A172 (cell line): ENCODE measurements at places on chromosomes 7 and 10. TPM values are rescaled to one million over a fixed set of nuclear protein-coding genes. Genes with fewer than 3 reads are reported as not detected.

Gene CHAT
- not detected in 2 replicates for total RNA-seq

Gene SFMBT2
- total RNA-seq, result 0.57 and 0.96 TPM in 2 replicates

Gene FOXI2
- total RNA-seq, result not detected in 2 replicates

Gene FGFBP3
- 0.38 TPM in 2 replicates for total RNA-seq

Gene SLC25A13
- total RNA-seq, result 71.3 and 73.5 TPM in 2 replicates

Gene CCL24
- 6.0 TPM in 1 of 2 replicates, not detected in the other for total RNA-seq

Gene ZNF273
- 17.1 and 18.0 TPM in 2 replicates for total RNA-seq

- no peak for DNase-seq
These were observed 27.9 kb upstream of the R3HCC1L start for GRCh38 chr10:98106531-98106930.

GRCh38 chr7:148031019-148031418, 559.5 kb upstream of the C7orf33 start:
- no peak for DNase-seq

DNA sequence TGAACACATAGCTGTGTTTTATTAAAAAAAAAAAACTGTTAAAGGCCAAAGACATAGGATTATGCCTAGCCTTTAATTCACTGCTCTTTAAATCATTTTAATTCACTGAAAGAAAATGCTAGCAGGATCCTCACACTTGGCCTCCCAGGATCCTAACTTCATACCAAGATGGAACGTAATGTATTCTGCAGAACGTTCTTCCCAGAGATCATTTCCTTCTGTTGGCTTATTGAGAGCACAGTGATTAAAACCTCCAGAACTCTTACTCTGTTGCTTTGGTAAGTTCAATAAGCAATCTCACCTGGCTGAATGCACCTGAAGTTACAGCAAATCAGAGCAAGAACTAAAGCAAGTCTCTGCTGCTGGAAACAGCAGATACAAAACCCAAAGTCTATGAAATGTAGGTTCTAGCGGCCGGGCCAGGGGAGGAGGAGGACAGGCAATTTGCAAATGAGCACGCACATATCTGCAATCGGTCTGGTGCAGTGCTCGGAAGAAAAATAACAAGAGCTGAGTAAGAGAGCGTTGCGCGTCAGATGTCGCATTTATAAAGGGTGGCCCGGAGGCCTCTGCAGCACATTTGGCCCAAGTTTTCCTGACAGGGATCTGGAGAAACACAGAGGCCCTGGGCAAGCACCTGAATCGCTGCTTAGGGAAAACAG, 193.9 kb downstream of the FAM107B start:
- DNase-seq, result no peak

- DNase-seq, result no peak
These were observed 98.8 kb downstream of the ADK start for GRCh38 chr10:74249865-74250264.

DNA sequence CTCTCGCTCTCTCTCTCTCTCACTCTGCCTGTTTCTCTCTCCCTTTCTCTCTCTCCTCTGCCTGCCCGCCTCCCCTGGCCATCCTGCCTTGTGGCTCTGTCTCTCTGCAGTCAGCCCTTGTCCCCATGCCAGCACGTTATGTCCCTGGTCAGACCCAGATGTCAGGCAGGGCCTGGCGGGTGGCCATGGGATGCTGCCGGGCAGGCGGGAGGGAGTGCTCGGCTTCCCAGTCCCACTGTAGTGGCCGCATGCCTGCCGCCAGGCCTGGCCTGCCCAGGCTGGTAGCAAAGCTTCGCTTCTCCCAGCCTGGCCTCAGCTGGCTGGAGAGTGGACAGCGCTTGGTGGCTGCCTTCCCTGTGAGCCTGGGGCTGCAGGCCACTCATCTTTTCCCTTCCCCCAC, 121.5 kb upstream of the ZNF716 start:
- no peak for DNase-seq

DNA sequence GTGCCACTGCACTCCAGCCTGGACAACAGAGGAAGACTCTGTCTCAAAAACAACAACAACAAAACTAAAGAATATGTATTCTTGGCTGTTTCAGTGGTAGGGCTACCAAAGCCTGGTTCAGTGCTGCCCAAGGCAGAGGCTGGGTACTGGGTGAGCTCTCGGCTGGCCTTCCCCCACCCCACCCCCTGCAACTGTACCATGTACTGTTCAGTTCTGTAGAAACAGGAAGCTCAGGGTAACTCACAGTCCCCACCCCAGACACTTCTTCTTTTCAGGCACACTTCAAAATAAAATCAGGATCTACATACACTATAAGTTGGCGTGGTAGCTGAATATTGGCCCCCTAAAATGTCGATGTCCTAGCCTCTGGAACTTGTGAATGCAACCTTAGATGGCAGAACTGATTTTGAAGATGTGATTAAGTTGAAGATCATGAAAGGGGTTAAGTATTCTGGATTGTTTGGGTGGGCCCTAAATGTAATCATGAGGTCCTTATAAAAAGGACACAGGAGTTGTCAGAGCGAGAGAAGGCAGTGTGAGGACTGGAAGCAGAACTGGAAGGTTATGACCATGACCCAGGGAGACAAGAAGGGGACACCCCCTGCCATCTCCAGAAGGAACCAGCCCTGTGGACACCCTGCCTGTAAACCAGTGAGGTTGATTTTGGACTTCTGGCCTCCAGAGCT, 31.2 kb downstream of the TBXAS1 start:
- no peak for DNase-seq

GRCh38 chr7:40903872-40904271, 769.1 kb downstream of the SUGCT start:
- DNase-seq, result no peak

- DNase-seq, result no peak
These were observed 334.6 kb downstream of the PTEN start for GRCh38 chr10:88198023-88198422.

DNA sequence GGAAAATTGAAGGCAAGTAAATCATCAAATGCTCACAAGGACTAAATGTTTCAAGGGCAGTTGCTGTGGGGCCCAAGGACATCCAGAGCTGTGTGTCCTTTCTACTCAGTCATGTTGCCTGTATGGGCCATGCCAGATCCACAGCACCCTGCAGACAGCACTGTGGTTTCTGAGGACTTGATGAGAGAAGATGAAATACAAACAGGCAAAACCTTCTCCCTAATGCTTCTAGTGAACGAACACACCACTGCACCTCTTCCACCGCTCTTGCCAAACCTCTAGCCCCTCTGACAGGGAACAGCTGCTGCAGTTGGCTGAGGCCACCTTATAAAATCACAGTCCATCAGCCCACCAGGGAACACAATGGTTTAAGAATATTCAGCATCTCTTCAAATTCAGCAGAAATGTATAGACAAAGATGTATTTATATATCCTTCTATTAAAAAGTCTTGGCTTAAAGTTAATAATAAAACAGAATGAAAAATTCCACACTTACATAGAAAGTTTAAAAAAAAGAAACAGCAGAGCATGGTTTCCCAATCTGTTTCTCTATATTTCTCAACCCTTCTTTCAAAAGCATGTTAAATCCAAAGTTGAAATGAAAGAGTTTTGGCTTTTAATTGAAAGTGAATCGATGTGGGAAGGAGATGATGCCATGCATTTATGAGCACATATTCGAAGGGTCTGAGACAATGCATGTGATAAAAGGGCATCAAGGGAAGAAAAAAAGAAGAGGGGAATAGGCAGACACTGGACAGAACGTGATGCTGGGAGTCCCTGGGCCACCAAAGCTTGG, 14.0 kb downstream of the CYP3A7 start:
- no peak for DNase-seq

DNA sequence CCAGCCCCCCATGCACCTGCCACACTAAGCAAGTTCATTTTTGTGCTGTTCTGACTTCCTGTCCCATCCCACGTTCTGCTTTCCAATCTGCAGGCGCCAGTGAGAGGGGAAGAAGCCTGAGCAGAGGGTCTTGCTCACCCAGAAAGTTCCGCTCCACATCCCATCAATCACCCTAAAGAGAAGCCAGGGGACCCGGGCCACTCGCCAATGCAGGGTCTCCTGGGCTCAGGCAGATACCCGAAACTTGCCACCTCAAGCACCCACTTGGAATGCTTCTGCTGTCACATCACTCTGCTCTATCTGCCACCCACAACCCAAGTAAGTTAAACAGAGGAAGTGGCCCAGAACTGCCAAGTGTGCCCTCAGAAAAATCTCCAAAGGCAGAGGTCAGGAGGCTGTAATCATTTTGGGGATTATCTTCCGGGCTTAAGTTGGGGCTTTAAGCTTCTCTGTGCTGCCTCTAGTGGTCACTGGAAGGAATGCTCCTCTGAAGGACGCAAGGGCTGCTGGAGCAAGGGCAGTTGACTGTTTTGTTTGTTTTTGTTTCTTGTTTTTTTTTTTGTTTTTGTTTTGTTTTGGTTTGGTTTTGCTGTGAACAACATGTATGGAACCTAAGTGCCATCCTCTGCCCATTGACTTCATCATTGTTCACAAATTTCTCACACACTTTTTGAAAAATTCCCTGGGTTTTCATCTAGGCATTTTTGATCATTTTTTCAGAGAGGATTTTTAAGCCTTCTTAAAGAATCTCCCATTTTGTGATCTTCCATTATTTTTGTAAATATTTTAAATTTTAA, 25.5 kb downstream of the PRR15 start:
- DNase-seq, result peak; percentile 56

- no peak for DNase-seq
These were observed 205.6 kb upstream of the ETV1 start for GRCh38 chr7:14195079-14195478.

DNA sequence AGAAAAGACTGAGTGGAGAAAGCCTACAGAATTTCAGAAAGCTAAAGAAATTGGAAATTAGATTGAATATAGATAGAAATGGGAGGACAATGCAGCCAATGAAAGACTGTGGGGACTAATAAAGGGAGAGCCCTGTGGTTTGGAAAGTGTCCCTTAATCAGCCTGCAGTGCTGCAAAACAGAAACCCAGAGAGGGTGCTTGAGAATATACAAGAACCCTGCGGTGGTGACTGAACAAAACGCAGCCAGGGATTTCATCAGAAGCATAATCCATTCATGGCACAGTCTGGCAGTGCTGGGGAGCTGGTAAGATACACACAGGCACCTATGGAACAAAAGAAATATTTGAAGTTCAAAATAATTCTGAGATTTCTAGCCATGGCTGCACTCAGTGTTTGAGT, 19.1 kb downstream of the CEP41 start:
- no peak for DNase-seq
